Retinal pigment epithelial cell (primary cell): ENCODE measurements at places on chromosomes 2 and 18.
A peak's percentile ranks its signal among the peaks of the same experiment; 100 is the strongest.

GRCh38 chr18:30234755-30235154, 807.8 kb downstream of the DSC3 start:
- no peak for DNase-seq

GRCh38 chr2:42545841-42546390, 22.5 kb upstream of the MTA3 start:
- DNase-seq = no peak

- no peak for DNase-seq
These were observed 7.0 kb downstream of the ADRA2B start for GRCh38 chr2:96109361-96109680.

DNA sequence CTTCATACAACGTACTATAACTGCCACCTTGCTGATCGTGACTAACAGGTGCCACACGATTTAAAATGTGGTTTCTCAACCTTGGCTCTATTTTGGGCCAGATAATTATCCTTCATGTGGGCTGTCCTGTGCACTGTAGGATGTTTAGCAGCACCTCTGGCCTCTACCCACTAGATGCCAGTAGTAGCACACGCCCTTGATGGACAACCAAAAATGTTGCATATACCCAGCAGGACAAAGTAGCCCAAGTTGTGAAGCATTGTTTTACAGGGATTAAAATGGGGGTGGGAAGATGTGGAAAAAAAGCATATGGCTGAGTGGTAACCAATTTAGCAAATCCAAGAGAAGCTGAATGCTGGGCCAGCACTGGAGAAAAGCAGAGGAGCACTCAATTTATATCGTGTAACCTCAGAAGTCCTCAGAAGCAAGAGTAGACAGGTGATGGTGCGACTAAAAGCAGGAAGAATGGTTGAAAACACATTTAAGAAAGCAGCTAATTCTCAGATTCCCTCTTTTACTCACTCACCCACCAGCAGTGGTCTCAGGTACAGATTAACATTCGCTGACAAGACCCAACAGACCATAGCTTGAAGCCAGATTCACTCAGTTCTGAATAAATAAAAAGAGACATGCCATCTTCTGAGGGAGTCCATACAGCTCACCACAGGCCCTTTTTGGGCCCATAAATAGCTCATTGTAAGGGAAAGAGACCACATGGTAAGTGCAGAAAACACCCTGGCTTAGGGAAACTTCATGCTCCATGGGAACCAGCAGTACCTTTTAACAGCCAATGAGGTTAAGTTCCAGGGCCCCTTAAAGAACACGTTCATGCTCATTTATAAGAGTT, 50.6 kb downstream of the RAPH1 start:
- DNase-seq = peak; percentile 15

- DNase-seq = no peak
These were observed 20.7 kb downstream of the RBM44 start for GRCh38 chr2:237819231-237819630.

DNA sequence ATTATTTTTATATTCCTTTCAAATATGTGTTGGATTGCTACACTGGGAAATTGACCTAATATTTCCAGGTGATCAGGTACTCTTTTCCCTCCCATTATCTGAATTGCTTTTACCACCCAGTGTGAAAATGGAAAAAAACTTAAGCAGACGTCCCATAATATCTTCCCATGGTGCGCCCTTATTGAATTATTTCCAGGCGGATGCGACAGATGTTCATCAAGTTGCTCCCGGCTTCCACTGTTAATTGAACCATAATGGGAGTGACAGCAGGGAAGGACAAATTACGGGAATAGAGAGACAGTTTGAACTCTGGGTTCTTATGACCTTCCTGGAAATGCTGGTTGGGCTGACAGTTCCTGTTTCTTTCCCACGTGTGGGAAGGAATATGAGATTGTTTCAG, 93.3 kb downstream of the THSD7B start:
- DNase-seq = no peak

DNA sequence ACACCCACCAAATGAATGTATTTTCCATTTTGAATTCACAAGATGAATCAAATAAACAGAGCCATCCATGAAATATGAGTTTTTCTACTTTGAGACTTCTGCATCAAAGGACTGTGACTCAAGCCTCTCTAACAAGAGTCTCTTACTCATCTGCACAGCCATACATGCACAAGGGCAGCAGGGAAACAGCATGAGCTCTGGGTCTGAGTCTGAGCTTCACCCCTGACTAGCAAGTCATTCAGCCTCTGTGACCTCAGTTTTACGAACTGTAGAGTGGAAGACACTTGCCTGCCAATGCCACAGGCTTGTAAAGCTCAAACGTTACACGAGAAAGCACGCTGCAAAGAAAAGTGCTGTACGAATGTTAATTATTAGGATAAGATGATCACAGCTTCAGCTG, 42.9 kb downstream of the MREG start:
- DNase-seq = no peak

GRCh38 chr2:238285653-238286082, 2.7 kb downstream of the PER2 start:
- DNase-seq = peak; percentile 30
